ENCODE measurements at places on chromosomes 3 and 15. TPM values are rescaled to one million over a fixed set of nuclear protein-coding genes. Genes with fewer than 3 reads are reported as not detected.

The CRABP1 gene
- total RNA-seq = not detected

The STIMATE gene
- total RNA-seq = 19.4 TPM

The ALDH1A2 gene
- 4.3 TPM for total RNA-seq

The HCLS1 gene
- total RNA-seq = 6.3 TPM

The P2RY1 gene
- total RNA-seq = under 0.01 TPM

The GUCA1C gene
- not detected for total RNA-seq

The CACNA2D3 gene
- 13.8 TPM for total RNA-seq

The ABHD14A gene
- 12.7 TPM for total RNA-seq

The ISLR2 gene
- total RNA-seq = not detected

The FHIT gene
- total RNA-seq = 5.1 TPM

The DUOXA2 gene
- total RNA-seq = not detected

The ALPK3 gene
- 0.79 TPM for total RNA-seq

The RTP1 gene
- total RNA-seq = not detected

The SH2D7 gene
- not detected for total RNA-seq

The DPPA2 gene
- total RNA-seq = not detected

The MIX23 gene
- 15.7 TPM for total RNA-seq

The SLC22A14 gene
- total RNA-seq = 1.6 TPM

The CCDC9B gene
- 34.8 TPM for total RNA-seq

The GP5 gene
- total RNA-seq = not detected

The HES1 gene
- 1.6 TPM for total RNA-seq

The TBC1D5 gene
- 69.1 TPM for total RNA-seq

The GPR27 gene
- total RNA-seq = not detected

The LEKR1 gene
- total RNA-seq = 1.4 TPM

The MEIS2 gene
- total RNA-seq = 36.1 TPM

The EPHB1 gene
- under 0.01 TPM for total RNA-seq

The PFN2 gene
- 399 TPM for total RNA-seq

The MESP1 gene
- total RNA-seq = not detected

The CPNE4 gene
- total RNA-seq = not detected

The RTF1 gene
- total RNA-seq = 15.6 TPM

The SETD2 gene
- total RNA-seq = 45.4 TPM

All from placental epithelial cell (primary cell).